ENCODE measurements at places on chromosomes 1 and 21.

DNA sequence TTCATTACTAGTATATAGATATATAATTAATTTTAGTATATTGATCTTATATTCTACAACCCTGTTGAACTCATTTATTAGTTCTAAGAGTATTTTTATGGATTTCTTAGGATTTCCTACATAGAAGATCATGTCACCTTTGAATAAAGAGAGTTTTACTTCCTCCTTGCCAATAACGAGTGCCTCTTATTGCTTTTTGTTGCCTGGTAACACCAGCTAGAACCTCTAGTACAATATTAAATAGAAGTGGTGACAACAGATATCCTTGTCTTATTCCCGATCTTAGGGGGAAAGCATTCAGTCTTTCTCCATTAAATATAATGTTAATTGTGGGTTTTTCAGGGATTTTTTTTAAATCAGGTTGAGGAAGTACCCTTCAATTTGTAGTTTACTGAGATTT is 40.8 kb downstream of the WNT2B start:
- DNase-seq, result no peak

DNA sequence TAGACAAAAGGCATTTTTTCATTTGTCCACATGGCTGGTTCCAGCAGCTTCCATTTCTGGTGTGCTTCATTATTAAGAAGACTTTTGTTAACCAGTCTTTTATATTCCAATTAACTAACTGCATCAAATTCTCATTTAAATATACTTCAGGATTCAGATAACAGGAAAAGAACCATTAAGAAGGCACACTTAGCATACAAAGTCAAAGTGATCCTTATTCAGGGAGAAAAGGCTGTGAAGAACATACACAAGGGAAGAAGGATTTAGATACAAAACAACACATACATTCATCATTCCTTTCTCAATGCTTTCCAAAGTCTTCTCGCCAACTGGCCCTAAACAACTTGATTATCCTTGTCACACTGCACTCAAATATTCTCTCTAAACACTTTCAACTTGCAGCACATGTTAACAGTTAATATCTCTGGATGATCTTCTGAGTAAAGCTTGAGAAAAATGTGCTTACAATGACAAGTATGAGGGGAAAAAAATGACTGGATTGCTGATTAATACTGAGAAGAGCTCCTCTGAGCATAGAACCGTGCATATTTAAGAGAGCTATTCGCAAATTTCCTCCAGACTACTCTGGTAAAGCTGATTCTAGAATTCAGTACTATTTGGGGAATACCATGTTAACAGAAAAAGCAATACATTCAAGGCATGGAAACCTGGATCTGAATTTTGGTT is 225.2 kb upstream of the TNR start:
- DNase-seq, result no peak

- no peak for DNase-seq
Measured at GRCh38 chr1:180603223-180603849, 28.5 kb upstream of the XPR1 start.

- peak; percentile 91 for DNase-seq
Measured at GRCh38 chr1:201655243-201655642, 116.3 kb downstream of the NAV1 start.

DNA sequence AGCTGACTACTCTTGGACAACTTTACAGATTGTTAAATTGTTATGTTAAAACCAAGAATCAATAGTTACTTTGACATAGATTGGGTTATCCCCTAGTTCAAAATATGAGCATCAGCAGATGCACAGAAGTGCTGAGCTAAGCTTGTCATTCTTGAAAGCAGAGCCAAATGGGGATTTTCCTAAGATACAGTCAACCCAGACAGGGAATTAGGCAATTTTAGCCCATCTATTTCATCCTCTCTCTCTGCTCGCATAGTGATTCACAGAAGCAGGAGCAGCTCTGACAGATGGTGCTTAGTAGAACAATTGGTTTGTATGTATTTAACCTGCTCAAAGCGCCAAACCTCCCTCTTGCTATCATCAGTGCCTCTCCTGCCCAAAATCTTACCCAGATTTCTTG is 27.9 kb upstream of the PRRC2C start:
- DNase-seq, result no peak

GRCh38 chr1:202105571-202106339 is 17.0 kb upstream of the GPR37L1 start:
- peak; percentile 29 for DNase-seq

DNA sequence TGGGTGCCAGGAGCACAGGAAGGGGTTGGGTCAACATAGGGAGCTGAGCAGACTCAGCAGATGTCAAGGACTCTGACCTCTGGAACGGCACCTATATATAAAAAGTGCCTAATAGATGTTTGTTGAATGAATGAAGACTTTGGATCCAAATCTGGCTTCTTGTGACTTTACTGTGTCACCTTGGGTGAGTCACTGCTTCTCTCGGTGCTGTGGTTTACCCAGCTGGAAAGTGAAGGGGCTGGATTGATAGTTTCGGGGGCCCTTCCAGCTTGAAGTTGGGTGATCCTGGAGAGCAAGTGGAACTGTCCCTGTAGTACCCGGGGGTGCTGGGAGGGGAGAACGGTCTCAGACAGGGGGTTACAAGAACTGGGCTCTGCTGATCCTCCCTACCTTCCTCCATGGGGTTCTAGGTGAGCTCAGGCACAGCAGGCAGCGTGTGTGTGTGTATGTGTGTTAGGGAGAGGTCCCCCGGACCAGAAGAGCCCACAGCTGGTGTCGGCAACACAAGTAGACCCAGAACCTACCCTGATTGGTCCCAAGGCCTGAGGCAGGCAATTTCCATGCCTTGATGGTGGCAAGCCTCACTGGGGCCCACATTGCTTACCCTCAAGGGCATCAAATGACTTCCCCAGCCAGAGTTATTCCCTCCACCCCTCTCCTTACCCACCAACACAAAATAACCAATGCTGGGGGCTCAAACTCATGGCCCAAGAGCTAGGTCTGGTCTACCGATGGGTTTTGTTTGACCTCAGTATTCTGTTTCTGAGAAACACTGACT is 5.5 kb upstream of the PADI1 start:
- no peak for DNase-seq

DNA sequence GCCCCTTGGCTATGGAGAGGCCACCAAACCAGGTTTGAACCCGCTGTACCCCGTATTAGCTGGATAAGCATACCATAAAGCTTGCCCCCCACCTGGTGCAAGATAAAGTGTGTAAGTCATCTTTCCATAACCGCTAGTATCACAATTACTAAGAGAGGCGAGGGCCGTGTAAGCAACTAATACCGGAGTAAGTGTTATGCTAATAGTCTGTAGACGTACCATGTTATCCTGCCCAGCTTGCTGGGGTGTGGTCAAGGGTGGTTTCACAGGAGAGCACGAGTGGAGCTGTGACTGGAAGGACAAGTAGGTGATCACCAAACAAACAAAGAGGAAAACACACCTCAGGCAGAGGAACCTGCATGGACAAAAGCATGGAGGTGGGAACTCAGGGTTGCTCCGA is 3.6 kb upstream of the TNFRSF1B start:
- no peak for DNase-seq

DNA sequence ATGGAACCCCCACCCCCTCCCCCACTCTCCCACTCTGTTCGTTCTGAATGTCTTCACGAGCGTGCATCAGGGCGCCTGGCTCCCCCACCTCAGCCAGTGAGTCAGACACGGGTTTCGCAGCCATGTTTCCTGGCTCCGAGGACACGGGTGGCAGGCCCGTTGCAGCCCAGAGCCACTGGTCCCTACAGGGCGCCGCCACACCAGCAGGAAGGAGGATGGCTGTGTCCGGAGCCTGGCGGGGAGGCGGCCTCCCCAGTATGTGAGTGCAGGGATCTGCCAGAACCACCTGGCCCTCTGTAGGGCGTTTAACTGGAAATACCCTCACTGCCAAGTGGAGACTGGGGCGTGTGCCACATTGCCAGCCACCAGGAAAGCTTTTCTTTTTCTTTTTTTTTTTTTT is 18.5 kb downstream of the CSTB start:
- DNase-seq, result no peak

DNA sequence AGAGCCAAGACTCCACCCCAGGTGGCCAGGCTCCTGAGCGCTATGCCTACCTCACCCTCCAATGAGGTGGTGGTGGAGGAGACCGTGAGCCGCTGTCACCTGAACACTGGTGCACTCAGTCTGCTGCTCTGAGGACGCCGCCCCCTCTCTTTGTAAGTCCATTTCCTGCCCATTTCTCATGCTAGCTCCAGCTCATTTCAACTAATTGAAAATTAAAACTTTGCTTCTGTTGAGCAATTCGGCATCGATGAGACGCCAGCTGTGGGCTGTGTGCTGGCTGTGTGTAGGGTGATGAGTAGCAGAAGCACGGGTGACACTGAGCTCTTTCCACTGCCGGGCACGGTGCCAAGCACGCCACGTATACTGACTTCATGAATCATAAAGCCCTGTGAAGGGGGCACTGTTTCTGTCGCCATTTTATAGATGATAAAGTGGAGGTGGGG is 11.2 kb downstream of the TNFRSF1B start:
- no peak for DNase-seq

DNA sequence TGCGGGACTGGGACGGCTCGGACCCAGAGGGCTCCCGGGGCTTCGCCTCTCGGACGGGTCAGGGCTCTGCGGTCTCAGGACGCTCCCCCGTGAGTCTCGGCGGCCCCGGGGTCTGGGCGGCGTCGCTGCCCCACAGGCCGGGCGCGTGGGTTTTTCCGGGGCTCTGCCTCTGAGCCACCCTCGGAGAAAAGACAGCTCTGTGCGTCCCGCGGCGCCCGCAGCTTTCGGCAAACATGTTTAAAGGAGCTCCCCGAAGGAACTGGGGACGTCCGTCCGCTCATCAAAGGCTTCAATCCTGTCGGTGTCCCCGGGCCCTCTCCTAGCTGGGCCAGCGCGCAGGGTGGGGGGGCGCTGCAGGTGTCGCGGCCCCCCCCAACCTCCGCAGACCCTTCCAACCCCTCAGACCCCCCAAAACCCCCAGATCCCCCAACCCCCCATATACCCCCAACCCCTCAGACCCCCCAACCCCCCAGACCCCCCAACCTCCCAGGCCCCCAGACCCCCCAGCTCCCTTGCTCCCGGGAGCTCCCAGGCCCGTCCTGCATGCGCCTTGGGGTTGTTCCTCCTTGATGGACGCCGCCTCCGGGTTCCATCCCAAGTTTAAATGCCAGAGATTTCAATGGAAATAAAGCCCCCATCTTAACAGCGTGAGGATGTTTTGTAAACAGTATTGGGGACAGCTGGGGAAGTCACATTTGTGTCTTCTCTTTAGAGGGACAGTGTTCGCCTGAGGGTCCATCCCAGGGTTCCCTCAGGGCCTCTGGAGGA is 996 bp upstream of the C1orf159 start:
- peak; percentile 32 for DNase-seq

DNA sequence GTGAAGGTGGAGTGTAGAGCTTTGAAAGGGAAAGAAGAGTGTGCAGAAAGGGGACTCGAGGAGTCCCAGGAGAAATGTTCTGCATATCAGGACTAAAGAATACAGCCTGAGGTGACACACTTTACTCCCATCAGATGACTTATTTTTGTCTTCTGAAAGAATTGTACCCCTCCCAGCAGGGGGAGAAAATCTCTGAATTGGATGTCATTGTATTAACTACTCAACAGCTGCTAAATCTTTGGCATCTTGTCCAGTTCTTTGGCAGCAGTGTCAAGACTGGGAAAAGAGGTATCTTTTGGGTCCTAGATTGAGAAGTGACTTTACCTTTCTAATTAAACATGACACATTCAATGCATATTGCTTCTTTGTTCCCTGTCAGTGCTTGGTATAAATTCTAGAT is 18.9 kb downstream of the UBE4B start:
- DNase-seq, result no peak

GRCh38 chr1:231107151-231107550 is 54.7 kb upstream of the TRIM67 start:
- no peak for DNase-seq

DNA sequence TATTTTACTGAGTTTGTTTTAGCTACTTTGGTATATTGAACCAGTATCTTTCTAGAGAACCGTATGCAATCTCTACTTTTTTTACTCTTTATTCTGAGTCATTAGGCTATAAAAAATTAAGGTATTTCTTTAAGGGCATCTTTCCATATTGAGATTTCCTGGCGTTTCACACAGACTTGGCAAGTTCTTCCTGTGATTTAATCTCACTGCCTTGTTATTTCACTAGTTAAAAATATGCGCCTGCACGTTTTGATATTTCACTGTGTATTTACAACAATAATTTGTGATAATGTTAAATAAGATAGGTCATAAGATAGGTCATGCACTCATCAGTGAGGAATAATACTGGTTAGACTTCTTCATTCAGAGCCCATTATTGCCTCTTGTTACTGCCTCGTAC is 16.2 kb upstream of the CR1L start:
- no peak for DNase-seq

DNA sequence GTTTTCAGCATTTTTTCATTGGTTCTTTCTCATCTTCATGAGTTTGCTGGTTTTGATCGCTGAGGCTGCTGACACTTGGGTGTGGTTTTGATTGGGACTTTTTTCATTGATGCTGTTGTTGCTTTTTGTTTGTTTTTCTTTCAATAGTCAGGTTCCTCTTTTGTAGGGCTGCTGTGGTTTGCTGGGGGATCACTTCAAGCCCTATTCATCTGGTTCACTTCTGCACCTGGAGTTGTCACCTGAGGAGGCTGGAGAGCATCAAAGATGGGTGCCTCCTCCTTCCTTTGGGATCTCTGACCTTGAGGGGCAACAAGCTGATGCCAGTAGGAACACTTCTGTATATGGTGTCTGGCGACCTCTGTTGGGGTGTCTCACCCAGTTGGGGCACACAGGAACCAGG is 1279.9 kb upstream of the TMPRSS15 start:
- no peak for DNase-seq

GRCh38 chr21:26140926-26141325 is 29.6 kb downstream of the APP start:
- no peak for DNase-seq

DNA sequence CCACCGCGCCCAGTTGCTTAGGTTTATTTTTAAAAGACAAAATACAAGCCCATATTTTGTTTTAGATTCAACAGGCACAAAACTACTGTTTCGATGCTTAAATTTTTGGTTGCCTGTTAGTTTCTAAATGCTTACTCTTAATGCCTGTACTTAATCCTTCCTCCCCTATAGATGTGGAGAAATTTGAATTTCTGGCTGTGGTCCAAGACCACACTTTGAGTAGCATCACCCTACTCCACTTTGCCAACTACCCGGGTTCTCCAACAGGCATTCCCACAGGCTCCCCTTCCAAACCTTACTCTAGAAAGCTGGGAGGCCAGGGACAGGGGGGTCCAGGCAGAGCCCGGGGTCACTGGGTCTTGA is 20.0 kb downstream of the LACTBL1 start:
- DNase-seq, result no peak

DNA sequence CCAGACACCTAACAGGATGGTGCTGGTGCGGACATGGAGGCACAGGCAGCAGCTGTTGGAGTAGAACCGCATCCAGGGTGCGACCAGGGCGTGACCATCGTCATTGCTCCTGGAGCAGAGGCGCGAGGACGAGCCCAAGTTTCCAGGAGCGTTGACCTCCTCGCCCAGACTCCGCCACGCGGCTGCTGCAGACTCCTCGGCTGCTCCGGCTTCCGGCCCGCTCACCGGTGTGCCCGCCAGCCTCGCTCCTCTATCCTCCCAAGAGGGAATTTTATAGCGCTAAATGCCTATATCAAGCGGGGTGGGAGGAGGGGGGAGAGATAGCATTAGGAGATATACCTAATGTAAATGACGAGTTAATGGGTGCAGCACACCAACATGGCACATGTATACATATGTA is 5.3 kb upstream of the S100A12 start:
- no peak for DNase-seq

GRCh38 chr1:248778906-248779305 is 23.3 kb upstream of the LYPD8 start:
- no peak for DNase-seq
